ENCODE measurements at places on chromosomes 13 and 19.

DNA sequence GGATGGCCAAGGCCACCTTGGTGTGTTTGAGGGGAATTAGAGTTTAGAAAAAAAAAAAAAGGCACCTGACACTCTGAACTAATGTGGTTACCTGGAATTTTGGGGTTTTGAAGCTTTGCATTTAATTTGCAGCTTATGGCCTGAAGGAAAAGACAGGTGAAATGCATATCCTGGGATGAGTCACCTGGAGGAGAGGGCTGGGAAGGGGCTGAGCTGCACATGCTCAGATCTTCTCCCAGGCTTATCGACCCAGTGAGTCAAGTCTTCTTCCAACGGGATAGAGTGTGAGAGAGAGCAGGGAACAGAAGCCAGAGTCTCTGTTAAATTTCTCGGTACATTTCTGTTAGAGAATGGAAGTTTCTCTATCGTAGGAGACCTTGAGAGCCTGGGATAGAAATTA is 29.7 kb upstream of the ALOX5AP start:
- no peak for DNase-seq

- no peak for DNase-seq
These were observed 15.3 kb upstream of the ZNF486 start for GRCh38 chr19:20151617-20152145.

- peak; percentile 40 for DNase-seq
These were observed 6.8 kb upstream of the ARRDC2 start for GRCh38 chr19:18000915-18001776.

DNA sequence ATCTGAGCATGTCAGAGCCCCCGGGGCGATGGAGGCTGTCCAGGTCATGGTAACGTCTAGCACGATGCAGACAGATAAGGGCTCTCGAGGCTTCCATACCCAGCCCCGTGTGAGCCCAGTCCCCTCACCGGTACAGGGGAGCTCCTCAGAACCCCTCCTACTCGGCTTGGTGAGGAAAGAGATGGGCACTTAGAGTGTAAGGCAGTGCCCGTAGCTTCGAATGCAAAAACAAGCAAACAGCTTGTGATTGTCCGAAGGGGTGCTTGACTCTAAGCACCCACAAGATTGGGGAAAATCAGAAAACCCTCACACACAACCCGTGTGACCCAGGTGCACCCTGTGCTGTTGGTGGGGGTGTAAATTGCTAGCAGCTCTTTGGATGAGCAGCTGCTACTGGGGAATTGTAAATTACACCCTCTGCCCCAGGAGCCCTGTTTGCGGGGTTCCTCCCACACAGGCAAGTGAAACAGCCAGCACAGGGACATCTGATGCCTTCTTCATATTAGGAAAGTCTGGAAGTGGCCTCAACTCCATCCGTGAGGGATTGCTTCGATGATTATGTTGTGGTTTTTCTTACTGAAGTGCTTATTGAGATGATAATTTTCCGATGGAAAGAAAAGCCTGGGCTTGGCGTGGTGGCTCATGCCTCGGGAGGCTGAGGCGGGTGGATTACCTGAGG is 918 bp upstream of the PSPN start:
- no peak for DNase-seq

- DNase-seq, result no peak
These were observed 36.3 kb downstream of the DOCK9 start for GRCh38 chr13:98941536-98941935.

DNA sequence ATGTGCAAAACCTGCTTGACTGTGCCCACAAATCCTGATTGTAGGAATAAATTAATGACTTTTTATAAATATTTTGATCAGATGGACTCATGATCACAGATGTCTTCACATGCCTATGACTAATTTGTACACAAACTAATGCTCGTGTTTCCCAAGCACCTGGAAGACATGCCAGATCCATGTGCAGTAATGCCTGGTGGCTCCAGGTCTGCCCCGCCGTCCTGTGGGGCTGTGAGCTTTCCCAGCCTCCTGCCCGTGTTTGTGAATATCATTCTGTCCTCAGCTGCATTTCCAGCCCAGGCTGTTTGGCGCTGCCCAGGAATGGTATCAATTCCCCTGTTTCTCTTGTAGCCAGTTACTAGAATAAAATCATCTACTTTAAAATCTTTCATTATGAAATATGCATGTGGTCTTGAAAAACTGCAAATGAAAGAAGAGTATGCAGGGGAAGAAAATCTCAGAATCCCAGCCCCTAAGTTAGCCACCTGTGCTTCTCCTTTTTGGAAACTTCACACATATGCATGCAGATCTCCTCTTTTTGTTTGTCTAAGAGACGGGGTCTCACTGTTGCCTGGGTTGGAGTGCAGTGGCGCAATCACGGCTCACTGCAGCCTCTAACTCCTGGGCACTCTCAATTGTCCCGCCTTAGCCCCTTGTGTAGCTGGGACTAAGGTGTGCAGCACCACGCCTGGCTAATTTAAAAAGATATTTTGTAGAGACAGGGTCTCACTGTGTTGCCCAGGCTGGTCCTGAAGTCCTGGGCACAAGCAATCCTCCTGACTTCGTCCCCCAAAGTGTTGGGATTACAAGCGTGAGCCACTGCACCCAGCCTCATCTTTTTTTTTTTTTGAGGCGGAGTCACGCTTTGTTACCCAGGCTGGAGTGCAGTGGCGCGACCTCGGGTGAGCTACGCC is 6.2 kb downstream of the RPL28 start:
- DNase-seq, result no peak

DNA sequence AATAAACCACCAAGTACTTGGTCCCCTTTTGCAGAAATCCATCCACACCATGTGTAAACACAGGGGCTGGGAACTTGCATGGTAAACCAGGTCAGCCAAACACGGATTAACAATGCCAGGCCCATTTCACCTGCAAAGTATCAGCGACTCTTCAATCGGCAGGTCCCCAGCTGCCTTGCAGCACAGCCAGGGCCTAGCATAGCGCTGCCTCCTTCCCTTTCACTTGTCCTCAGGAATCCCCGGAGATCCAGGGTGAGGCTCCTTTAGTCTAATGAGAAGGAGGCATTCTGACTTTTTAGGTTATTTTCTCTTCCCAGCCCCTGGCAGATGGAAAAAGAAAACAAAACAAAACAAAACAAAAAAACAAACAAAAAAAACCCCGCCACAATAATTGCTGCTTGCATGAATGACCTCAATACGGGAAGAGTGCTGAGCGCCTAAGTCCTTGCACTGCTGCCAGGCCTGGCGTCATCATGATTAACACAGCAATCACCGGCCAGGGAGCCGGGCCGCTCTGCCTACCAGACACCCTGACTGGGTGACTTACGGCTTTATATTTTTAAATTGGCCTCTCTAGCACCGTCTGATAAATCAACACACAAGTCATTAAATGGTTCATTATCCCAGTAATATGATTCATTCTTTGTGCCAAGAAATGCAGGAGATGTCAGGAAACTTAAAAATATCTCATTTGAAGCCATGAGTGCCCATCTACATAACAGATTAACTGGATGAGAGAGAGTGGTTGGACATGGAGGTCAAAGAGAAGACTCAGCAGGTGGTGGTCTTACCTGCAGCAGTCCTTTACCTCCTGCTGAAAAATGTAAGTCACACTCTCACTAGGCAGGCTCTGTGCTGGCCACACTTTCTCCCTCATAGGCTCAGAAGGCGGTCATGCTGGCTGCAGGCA is 692.7 kb downstream of the UQCRFS1 start:
- DNase-seq, result no peak

- DNase-seq, result no peak
These were observed 88.4 kb upstream of the DOCK9 start for GRCh38 chr13:99066219-99066618.

GRCh38 chr13:21216332-21216731 is 39.9 kb downstream of the MRPL57 start:
- no peak for DNase-seq

DNA sequence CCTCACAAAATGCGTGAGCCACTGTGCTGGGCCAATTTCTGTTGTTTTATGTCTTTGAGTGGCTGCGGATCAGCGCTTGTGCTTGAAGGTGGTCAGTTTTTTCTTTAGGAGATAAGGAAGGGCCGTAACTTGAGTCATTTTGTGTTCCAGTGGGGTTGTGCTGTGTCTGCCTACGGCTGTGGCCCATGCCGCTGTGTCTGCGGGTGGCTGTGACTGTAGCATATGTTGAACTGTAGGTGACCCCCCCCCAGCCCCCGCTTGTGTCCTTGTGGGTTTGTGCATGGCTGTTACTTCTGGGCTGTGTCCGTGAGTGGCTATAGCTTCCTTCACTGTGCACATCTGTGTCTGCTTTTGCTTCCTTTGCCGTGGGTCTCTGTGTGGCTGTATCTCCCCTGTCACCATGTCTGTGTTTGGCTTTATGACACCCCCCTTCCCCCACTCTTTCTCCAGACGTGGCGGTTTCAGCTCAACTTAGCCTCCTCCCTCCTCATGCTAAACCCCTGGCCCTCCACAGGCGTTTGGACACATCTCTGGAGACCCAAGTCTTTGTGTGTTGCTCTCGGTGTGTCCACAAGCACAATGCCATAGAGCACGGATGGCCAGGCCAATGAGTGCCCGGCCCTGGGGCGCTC is 675 bp downstream of the PPP1R14A start:
- DNase-seq, result peak; percentile 45

DNA sequence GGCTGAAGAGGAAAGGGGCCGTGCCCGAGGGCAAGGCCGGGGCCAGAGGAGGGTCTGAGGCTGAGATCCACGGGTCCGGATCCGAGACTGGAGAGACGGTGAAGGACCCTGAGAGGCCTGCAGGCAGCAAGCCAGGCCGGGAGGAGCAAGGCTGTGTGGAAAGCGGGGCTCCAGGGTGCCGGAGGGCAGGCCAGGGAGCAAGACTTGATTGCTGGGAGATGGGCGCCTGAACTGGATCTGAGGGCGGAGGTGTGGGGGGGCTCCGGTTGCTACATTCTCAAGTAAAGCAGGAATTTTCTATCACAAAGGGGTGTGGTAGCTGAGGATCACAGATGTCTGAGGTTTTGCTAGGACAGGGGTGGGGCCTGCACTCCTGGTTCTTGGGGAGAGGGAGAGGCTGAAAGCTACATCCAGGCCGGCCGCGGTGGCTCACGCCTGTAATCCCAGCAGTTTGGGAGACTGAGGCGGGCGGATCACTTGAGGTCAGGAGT is 3.8 kb downstream of the MAMSTR start:
- DNase-seq, result no peak

GRCh38 chr13:66021846-66022245 is 1208.3 kb downstream of the PCDH9 start:
- DNase-seq, result no peak

GRCh38 chr13:79468402-79468801 is 12.6 kb upstream of the NDFIP2 start:
- no peak for DNase-seq

DNA sequence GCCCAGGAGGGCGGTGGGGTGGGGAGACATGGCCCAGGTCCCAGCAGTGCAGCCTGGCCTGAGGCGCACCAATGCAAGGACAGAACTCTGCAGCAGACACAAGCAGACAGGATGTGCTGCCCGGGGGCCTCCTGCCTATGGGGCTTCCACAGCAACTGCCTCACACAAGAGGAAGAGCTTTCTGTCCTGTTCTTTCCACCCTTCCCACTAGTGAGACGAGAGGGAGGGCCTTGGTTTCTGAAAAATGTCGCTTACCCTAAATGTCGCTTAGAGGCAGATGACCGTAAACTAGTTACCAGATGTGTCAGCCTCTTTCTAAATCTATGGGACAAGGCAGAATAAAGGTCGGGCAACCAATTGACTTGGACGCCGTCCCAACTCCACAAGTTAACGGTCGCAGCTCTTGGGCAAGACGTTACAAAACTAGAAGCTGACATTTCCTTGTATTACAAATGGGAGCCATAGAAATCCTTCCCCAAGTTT is at the start of gene LAIR1:
LAIR1 (minus strand) TSS at position 157 of the 483 bp plus-strand sequence; CDS start at position 30, 127 bp downstream.
- no peak for DNase-seq

- no peak for DNase-seq
These were observed 5.7 kb upstream of the FOXO1 start for GRCh38 chr13:40671956-40672764.

DNA sequence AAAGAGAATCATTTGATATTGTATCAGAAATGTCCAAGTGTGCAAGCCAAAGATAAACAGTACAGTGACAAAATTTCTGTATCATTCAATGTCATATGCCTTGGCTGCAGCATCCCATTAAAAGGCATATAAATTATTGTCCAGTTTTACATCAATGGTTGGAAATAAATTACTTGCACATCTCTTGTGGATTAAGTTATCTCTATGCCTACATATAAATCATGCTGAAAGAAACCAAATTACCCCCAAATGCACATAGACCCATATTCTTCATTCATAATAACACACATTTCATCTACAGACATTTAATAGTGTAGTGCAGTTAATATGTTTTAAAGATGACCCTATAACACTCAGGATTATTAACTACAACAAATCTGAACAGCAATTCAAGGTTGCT is 1415.7 kb upstream of the PCDH9 start:
- DNase-seq, result no peak

- no peak for DNase-seq
These were observed 290.2 kb downstream of the ZNF536 start for GRCh38 chr19:30662211-30662861.

- DNase-seq, result no peak
These were observed 1380.4 kb downstream of the SLITRK1 start for GRCh38 chr13:82501834-82502233.

DNA sequence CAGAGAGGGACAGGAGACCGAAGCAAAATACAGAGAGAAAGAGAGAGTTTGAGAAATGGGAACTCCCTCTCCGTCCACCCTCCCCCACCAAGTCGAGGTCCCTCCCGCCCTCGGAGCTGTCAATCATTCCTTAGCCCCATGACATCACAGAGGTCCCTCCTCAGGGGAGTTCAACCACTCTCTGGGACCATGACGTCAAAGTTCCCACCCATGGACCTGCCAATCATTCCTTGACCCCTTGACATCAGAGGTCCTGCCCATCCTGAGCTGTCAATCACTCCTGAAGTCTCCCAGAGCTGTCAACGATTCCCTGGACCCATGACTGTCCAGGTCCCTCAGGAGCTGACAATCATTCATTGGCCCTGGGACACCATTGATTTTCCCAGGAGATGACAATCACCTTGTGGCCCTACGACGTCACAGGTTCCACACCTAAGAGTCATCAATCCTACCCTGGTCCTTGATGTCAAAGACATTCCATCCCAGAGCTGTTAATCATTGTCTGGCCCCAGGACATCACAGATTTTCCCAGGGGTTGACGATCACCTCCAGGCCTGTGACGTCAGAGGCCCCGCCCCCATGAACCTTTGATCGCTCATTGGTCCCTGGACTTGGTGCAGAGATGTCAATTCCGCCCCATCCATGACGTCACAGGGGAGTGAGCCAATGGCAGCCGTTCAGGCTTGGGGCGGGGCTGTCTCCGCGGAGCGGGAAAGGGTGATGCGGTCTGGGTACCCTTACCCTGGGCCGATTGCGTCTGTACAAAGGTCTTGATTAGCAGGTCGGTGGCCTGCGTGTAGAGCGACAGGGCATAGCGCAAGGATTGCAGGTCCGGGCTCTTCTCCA is 61.7 kb downstream of the COLGALT1 start:
- DNase-seq, result no peak

DNA sequence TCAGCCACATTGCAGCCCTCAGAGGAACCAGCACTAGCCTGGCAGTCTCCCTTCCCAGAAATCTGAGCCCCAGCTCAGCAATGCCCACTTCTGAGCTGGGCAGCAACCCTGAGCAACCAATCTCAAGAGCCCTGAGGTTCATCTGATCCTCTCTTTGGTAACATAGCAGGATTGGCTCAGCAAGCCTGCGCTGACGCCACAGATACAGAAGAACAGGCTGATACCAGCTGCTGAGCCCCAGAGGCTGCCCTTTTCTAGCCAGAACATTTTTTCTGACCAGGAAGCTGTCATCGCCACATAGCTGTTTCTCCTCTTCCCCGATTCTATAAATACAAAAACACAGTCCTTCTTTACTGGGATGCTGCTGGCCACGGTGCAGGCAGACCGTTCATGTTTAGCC is 59.8 kb downstream of the TRPM4 start:
- DNase-seq, result no peak

Data from C1 segment of cervical spinal cord (tissue), 14 donors.